Activated CD8-positive, alpha-beta memory T cell treated with anti-CD3 and anti-CD28 coated beads for 1 hour (primary cell): ENCODE measurements at places on chromosomes 11 and 22.
A peak's percentile ranks its signal among the peaks of the same experiment; 100 is the strongest.

- no peak for DNase-seq
Measured at GRCh38 chr11:134358856-134359490, 27.2 kb downstream of the GLB1L2 start.

DNA sequence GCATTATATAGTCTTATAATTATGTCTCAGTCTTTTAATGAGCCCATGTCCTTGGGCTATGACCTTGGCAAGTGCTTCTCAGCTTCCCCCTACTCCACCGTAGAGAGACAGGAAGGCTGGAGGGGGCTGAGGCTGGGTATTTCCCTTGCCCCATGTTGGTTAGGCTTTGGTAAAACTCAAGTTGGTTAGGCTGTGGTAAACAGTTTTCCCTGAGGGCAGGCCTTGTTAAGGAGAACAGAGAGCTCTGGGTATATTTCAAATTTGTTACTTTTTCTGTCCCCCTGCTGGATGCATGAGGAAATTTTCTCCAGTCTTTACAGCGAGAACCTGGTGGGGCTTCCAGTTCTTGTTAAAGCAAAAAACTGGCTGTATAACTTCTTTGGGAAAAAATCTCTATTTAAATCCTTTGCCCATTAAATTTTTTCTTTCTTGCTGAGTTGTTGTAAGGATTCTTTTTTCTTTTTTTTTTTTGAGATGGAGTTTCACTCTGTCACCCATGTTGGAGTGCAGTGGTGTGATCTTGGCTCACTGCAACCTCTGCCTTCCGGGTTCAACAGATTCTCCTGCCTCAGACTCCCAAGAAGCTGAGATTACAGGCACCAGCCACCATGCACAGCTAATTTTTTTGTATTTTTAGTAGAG, 12.2 kb upstream of the DCHS1 start:
- no peak for DNase-seq

- no peak for DNase-seq
Measured at GRCh38 chr11:120646206-120646605, 134.7 kb downstream of the GRIK4 start.

DNA sequence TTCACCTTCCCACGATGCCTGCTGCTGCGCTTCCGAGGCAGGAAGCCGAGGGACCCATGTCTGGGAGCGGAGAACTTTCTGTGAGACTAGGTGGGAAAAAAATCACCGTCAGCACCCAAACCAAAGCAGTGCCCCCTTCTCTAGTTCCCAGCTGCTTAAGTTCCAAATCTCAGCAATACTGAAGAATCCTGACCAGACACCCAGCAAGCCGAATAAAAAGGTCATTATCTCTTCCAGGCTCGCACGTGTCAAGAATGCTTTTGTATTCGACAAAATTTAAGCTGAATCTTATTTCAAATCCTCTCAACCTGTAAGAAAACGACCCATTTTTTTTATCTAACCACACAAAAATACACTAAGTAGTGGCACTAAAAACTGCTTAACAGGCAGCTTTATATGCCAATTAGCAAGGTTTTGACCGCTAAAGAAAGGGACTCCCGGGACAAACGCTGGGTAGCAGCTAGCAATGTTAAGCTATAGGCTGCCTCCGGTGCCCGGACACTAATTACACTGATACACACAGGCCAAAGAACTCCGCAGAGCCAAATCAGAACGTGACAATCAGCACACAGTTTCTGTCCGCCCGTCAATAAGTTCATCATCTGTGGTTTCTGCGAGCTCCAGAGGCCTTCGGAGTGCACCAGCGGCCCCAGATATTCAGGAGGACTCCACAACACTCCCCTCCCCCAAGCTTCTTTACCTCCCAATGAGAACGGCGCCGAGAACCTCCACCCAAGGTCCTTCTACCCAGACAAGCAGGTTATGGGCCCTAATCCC, 728 bp downstream of the RPL3 start:
- peak; percentile 22 for DNase-seq

- no peak for DNase-seq
Measured at GRCh38 chr11:67120456-67120855, 1.4 kb downstream of the KDM2A start.
